Activated CD4-positive, CD25-positive, alpha-beta regulatory T cell treated with anti-CD3 and anti-CD28 coated beads, Interleukin-2, amount 50 U/mL, for 16 hours (primary cell): ENCODE measurements at places on chromosomes 13 and 19.

GRCh38 chr19:43362179-43362578 lies 8.7 kb downstream of the CD177 start:
- no peak for DNase-seq

- no peak for DNase-seq
Measured at GRCh38 chr13:111080642-111081041, 34.5 kb upstream of the ARHGEF7 start.

DNA sequence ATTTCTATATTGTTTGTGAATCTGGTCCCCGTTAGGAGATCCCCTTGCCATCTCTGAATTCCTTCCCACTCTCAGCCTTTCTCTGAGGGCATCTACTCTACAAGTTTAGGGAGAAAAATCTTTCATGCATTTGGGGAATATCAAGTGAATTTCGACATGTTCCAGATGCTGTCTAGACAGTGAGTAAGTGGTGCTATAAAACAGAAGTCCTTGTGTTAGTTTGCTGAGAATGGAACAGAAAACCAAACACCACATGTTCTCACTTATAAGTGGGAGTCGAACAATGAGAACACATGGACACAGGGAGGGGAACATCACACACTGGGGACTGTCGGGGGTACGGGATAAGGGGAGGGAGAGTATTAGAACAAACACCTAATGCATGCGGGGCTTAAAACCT lies 5.1 kb downstream of the OR7A10 start:
- no peak for DNase-seq

GRCh38 chr13:87042946-87043345 lies 628.2 kb upstream of the SLITRK5 start:
- DNase-seq, result no peak

- no peak for DNase-seq
Measured at GRCh38 chr13:51269039-51269438, 46.8 kb downstream of the FAM124A start.

DNA sequence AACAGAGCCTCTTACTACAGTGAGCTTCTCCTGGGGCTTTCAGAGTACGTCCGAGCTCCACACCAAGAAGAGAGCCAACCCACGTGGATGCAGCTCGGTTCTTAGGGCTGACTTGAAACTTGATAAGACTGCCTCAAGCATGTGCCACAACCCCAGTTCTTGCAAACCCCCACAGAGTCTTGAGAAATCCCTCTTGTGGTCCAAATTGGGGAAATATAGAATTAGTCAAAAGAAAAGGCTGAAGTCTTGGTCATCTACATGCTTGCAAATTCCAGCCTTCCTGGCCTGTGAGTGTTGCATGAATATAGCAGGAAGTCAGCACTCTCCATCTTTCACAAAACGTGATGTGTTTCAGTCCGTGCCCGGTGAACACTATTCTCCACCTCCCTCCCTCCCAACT lies 95.2 kb downstream of the GGACT start:
- DNase-seq, result no peak

- no peak for DNase-seq
Measured at GRCh38 chr19:3707868-3708206, 347 bp upstream of the TJP3 start.

GRCh38 chr13:21328836-21329477 lies 130.1 kb downstream of the ZDHHC20 start:
- DNase-seq, result no peak
